D721Med (cell line): ENCODE measurements at places on chromosomes 3 and 15.

- DNase-seq: no peak
Measured at GRCh38 chr3:61908382-61908781, 347.0 kb downstream of the PTPRG start.

GRCh38 chr15:69871511-69872134 is 226.1 kb downstream of the TLE3 start:
- no peak for DNase-seq

DNA sequence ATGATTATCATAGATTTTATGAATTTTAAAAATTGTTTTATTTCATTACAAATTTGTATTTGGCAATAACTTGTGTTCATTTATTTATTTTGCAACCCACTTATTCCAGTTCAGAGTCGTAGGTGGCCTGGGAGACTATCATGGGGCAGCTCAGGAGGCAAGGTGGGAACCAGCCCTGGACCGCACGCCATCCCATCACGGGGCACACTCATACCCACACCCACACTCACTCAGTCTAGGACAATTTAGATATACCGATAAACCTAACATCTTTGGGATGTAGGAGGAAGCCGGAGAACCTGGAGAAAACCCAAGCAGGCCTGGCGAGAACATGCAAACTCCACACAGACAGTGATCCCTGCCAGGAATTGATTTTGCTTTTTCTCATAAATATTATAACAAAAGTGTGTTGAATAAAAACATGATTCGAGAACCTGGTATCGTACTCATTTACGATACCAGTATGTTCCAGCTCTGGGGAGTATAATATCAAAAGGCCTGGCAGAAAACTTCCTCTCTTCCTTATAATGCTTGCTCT is 205.3 kb downstream of the NFKBIZ start:
- no peak for DNase-seq

DNA sequence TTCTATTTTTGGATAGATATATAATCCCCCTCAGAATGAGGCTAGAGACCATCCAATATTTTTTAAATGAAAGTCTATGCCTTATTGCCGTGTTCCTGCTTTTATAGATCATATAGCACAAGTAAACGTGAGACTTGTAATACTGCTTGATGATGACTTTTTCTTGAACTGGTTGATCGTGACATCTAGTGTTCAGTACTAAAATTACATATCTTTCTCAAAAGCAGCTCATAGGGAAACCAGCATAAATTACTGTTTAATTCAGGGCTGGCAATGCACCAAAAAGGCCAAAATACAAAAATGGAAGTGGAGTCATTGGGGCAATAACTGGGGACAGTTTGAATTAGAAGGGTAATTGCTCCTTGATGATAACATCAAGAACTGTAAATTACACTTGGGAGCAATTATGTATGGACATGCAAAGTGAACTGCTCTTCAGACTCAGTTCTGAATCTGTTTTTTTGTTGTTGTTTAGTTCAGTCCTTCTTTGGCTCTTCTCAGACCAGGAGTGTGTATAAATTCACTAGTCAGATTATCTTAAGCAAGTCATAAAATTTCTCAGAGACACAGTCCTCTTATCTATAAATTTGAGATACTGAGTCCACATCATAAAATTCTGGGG is 325.3 kb downstream of the THSD4 start:
- no peak for DNase-seq

GRCh38 chr15:101306341-101307047 is 11.4 kb upstream of the SNRPA1 start:
- no peak for DNase-seq

DNA sequence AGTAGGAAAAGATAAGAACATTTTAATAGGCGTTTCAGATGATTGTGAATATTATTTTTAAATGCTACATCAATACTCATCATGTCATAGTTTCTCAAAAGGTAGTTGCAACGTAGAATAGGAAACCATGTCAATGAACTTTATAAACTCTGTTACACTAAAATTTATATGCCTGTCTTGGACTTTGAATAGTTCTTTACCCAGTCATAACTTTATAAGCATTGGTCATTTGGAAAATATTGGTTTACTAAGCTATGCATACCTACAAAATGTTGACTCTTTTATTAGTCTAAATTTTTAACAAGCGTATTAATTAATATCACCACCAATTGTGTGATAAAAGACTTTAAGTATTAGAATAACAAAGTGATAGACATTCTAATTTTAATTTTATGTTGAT is 293.5 kb downstream of the CGGBP1 start:
- DNase-seq: no peak

DNA sequence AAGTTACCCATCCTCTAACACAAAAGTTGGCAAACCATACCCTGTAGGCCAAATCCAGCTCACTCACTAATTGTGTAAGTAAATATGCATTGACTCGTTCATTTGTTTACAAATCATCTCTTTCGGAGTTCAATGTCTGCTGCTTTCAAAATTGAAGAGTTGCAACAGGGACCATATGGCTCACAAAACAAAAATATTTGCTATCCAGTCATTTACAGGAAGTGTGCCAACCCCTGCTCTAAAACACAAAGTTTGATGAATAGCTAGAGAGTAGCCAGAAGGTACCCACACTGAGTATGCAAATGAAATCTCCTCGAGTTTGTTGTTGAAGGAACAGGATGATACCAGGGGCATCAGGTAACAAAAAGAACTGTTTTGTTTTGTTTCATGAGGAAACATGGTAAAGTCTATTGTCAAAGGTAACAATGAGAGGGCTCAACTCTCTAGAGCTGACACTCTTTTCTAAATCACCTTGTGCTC is 236.2 kb upstream of the THBS1 start:
- no peak for DNase-seq

DNA sequence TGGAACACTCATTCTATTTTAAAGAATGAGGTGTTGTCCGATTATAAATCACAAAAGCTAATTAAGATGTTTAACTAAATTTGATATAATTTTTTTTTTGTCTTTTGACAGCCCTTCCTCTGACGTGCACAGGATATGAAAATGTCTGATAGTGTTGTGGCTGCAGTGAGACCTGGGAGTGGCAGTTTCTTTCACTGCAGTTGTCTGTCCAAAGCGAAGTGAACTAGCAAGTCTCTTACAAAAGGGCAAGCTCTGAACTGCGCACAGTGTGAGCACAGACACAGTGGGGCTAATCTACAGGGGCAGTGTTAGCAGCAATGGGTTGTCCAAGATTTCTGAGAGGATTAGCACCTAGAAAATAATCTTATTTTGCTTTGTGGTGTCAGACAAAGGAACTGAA is 29.1 kb upstream of the MYRIP start:
- peak; percentile 28 for DNase-seq

GRCh38 chr15:49737127-49737526 is 116.3 kb downstream of the DTWD1 start:
- no peak for DNase-seq

GRCh38 chr3:187016639-187017345 is 86.5 kb downstream of the ST6GAL1 start:
- DNase-seq: no peak

DNA sequence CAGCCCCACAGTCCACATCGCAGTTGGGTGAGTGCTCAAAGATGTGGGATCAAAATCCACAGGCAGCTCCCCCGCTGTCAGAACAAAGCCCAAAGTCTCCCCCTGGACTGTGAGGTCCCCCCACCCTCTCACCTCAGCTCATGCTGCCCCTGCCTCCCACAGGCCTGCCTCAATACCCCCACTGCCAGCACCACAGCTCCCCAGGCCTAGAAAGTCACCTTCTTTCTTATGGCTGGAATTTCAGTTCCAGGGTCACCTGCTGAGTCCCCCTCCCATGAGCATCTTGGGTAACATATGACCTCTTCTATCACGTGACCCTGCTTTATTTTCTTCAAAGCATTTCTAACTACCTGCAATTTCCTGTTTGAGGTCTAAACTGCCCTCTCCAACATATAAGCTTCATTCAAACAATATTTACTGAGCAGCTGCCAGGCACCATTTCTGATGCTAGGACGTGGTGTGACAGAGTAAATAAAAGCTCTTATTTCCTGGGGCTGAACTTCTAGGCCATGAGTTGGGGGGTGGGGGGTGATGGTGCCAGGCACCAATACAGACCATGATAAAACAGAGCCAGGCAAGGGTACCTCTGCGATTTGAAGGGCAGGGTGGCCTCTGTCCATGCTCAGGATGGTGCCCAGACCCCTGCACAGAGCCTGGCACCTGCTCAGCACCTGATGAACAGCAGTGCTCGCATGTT is 2.4 kb upstream of the TMEM89 start:
- DNase-seq: no peak

- DNase-seq: no peak
Measured at GRCh38 chr3:156488767-156489166, 66.2 kb downstream of the SSR3 start.

- no peak for DNase-seq
Measured at GRCh38 chr3:190064112-190064511, 56.6 kb downstream of the P3H2 start.

DNA sequence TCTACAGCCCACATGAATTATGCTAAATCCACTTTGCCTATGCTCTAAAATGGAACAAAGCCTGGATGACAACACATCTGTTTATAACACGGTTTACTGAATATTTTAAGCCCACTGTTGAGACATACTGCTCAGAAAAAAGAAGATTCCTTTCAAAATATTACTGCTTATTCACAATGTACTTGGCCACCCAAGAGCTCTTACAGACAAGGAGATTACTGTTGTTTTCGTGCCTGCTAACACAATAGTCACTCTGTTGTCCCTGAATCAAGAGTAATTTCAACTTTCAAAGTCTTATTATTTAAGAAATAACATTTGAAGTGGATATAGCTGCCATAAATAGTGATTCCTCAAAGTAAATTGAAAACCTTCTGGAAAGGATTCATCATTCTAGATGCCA is 70.9 kb downstream of the ANKRD28 start:
- DNase-seq: no peak

DNA sequence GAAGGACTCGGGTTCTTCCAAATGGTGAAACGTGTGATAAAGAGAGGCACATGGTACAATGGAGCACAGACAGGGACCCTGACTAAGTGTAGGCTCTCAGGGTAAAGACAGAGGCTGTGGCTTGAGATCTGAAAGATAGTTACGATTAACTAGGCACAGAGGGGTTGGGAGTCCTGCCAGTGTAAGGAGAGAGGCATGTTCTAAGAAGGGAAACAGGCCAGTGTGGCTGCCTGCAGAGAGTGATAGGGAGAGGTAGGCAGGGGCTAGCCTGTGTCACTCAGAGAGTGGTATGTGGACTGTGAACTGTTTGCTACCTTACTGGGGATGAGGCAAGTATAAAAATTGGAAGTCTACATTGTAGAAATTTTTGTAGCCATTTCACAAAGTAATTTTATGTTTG is 109.5 kb downstream of the PEX5L start:
- DNase-seq: no peak

DNA sequence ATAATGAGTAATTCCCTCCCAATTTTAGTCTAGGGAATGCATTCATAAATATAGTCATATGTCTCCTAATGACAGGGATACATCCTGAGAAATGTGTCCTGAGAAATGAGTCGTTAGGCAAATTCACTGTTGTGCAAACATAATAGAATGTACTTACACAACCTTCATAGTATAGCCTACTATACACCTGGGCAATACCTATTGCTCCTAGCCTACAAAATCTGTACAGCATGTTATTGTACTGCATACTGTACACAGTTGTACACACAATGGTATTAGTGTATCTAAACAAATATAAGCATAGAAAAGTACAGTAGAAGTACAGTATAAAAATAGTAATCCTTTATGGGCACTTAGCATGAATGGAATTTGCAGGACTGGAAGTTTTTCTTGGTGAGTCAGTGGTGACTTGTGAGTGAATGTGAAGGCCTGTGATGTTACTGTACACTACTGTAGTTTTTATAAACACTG is 6.6 kb downstream of the DTWD1 start:
- DNase-seq: no peak

DNA sequence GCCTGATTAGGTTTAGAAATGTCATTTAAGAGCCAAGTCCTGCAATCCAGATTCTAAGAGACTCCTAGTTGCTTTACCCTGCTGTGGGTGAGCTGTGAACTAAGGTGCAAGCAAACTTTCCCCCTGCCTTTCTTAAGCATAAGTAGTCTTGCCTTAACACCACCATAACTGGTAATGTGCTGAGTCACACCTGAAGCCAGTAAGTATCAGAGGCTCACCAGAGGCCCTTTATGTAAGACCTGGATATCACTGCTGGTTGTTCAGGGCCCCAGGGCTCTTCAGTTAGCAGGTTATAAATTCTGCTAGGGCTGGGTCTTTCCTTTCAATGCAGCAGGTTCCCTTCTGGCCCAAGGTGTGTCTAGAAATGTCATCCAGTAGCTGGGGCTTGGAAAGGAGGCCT is 509.9 kb downstream of the VGLL3 start:
- DNase-seq: no peak

DNA sequence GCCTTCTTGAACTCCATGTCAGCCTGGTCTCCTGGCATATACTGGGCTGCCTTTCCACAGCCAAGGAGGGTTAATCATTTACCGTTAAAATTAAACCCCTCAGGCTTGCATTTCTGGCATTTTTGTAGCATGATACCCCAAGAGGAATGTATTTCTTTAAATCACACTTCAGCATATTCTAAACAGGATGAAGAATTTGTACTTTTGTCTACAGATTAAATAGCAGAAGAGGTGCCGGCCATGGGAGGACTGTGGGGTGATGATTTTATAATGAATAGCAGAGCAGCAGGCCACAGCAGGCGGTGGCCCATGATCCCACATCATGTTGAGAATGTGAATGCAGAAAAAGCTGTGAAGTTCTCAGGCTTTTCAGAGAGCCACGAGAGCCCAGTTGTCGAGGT is 90.2 kb downstream of the ARNT2 start:
- no peak for DNase-seq

- no peak for DNase-seq
Measured at GRCh38 chr3:16300881-16301359, 35.9 kb downstream of the OXNAD1 start.

GRCh38 chr3:55571913-55572312 is 84.8 kb upstream of the WNT5A start:
- DNase-seq: no peak

- no peak for DNase-seq
Measured at GRCh38 chr3:57957824-57958223, 50.4 kb upstream of the FLNB start.
